ENCODE measurements at places on chromosomes 1 and 21. TPM values are rescaled to one million over a fixed set of nuclear protein-coding genes. Genes with fewer than 3 reads are reported as not detected.

The REN gene
- not detected for total RNA-seq

The GCSAML gene
- not detected for total RNA-seq

The BATF3 gene
- 33.7 TPM for total RNA-seq

The KRTAP10-1 gene
- not detected for total RNA-seq

The NKAIN1 gene
- 0.99 TPM for total RNA-seq

The AIRE gene
- total RNA-seq = not detected

The DNM3 gene
- 0.53 TPM for total RNA-seq

The SPRR2F gene
- not detected for total RNA-seq

The RNU1-2 gene
- 11.7 TPM for total RNA-seq

The CD5L gene
- not detected for total RNA-seq

The ADAMTS4 gene
- not detected for total RNA-seq

The LMOD1 gene
- total RNA-seq = not detected

The ARHGEF16 gene
- 5.0 TPM for total RNA-seq

The KCNH1 gene
- 3.5 TPM for total RNA-seq

The GPA33 gene
- total RNA-seq = not detected

The TMIGD3 gene
- total RNA-seq = not detected

The ENSA gene
- total RNA-seq = 134 TPM

The SYDE2 gene
- total RNA-seq = 0.88 TPM

The TINAGL1 gene
- total RNA-seq = 0.92 TPM

The PPIAL4G gene
- not detected for total RNA-seq

The PROK1 gene
- total RNA-seq = not detected

The OR2L13 gene
- not detected for total RNA-seq

The SRSF10 gene
- total RNA-seq = 90.7 TPM

The HSD3B2 gene
- total RNA-seq = not detected

The FAAH gene
- 1.1 TPM for total RNA-seq

The RHEX gene
- not detected for total RNA-seq

The ADGRL2 gene
- 11.2 TPM for total RNA-seq

The SPATA45 gene
- total RNA-seq = not detected

The CELA3A gene
- not detected for total RNA-seq

The GPR37L1 gene
- 0.19 TPM for total RNA-seq

The NPHS2 gene
- not detected for total RNA-seq
